ENCODE measurements at places on chromosomes 5 and 9.

DNA sequence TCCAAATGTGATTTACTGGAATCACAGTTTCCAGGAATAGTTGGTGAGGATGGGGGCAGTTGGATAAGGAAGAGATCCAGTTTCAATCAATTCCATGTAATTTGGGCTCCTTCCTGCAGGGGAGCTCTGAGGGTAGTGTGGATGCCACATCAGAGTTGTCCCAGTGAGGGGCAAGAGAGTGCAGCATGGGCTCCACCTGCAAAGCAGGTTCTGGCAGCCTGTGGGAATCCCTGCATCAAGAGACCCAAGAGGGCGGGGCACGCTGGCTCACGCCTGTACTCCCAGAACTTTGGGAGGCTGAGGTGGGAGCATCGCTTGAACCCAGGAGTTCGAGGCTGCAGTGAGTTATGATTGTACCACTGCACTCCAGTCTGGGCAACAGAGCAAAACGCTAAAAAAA lies 188.5 kb downstream of the CACNA1B start:
- DNase-seq: peak; percentile 64

- DNase-seq: no peak
These were observed 1.0 kb downstream of the CSNK1A1 start for GRCh38 chr5:149550268-149550583.

DNA sequence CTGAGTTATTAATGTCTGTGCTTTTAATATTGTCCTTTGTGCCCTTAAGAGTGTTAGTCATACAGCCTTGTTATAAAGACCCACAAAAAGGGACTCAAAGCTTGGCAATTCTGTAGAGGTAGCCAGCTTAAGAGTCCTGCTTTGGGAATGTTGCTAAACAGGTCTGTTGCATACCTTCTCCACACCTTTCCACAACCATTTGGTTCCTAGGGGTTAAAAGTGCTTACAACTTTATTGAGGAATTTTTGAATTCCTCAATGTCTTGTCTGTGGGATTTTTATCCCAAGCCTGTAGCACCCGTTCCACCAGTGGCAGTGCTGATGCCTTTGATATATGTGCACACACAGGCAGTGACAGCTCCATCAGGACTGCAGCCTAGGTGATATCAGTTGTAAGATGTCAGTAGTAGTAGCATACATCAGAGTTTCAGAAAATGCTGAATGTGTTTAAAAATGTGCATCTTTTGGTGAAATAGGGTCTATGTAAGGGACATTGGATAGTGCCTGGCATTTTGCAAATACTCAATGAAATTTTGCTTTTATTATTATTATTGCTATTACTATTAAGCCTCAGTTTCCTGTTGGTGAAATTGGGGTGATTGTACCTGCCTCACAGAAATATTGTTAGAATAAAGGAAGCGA lies 68.5 kb downstream of the WWC1 start:
- no peak for DNase-seq

GRCh38 chr5:179393078-179393477 lies 47.8 kb upstream of the ADAMTS2 start:
- DNase-seq: no peak

DNA sequence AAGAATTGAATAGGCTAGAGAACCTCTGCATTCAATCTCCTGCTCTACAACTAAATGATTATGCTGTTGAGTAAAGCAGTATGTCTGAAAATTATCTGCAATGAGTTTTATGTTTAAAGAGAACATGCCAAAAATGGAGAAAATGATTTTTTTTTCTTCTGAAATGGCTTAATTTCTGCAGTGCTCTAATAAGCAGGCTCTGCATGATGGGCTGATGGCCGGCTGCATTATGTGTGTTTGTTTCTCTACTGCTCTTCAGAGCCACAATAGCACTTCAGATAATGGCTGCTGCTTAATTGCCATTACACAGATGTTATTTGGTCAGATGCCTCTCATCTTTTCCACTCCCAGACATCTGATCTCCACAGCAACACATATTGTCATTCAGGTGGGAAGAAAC lies 286.4 kb upstream of the DMAC1 start:
- no peak for DNase-seq

GRCh38 chr5:66829826-66830225 lies 233.6 kb downstream of the MAST4 start:
- DNase-seq: no peak

DNA sequence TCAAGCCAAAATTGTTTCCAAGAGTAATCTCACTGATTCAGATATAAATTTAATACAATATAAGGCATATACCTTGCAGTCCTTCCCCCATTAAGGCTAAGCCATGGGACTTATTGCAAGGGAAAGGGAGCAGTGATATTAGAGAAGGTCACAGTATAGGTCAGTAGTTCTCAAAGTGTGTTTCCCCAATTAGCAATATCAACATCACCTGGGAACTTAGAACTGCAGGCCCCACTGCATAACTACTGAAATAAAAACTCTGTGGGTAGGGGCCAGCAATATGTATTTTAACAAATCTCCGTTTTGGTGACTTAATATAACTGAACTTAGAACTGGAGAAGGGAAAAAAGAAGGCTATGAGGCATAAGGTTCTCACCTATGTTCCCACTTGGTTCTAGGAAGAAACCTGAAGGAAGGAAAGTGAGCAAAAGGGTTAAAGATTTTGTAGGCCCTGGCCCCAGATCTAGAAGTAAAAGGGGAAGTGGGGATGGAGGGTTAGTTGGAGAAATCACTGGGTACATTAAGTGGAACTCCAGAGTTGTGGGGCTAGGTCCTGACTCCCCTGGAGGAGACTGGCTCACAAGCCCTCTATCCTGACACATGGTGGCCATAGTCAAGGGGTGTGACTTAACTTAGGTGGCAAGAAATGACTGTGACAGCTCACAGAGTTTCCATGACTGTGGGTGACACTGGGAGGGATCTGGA lies 40.7 kb downstream of the WDR36 start:
- DNase-seq: no peak

GRCh38 chr9:115164511-115164974 lies 46.6 kb upstream of the TNC start:
- peak; percentile 46 for DNase-seq

DNA sequence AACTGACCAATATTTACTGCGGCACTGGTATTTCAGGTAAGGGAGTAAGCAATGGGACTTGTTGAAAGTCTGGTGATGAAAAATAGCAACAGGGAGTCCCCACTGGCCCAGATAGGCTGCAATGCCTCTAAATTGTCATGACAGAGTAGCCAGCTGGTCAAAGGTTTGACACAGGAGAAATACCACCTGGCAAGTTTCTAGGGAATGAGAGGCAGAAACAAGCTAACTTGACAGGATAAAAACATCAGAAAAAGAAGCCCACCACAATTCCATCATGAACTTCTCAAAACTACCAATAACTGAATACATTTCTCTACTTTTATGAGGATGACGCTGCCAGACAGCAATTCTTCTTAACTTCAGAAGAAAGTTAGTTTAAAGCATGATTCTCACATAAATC lies 99.8 kb downstream of the STRBP start:
- DNase-seq: peak; percentile 11

GRCh38 chr5:141636413-141637122 lies at the start of the genes HDAC3 and RELL2:
Gene HDAC3, minus strand, starts transcription at chr5:141636849. Its CDS starts 59 bp downstream, at chr5:141636790.
Gene RELL2, plus strand, starts transcription at chr5:141636997. Its CDS starts 1,229 bp downstream, at chr5:141638226.
- peak; percentile 98 for DNase-seq

GRCh38 chr5:172562443-172562842 lies 78.6 kb upstream of the NEURL1B start:
- no peak for DNase-seq

- DNase-seq: no peak
These were observed 100.4 kb downstream of the FAM114A2 start for GRCh38 chr5:153938191-153938842.

DNA sequence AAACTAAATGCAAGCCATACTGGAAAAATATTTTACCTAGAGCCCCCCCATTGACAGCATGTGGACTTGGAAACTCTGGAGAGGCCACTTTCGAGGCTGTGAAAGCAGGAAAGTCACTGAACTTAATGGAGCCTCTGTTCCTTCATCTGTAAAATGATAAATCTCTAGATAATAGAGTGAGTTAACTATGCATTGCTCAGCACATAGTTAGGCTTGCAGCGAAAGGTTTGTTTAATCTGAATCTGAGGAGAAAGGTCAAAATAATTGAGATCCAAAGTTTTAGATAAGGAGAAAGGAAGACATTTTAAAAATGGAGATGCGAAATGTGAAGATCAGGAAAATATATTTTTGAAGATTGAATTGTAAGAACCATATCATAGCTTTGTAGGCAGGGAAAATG lies 4.6 kb downstream of the PCSK5 start:
- no peak for DNase-seq

GRCh38 chr5:118185018-118185417 lies 803.3 kb downstream of the DTWD2 start:
- no peak for DNase-seq

- DNase-seq: no peak
These were observed 28.5 kb downstream of the ZNF366 start for GRCh38 chr5:72478684-72479083.

- no peak for DNase-seq
These were observed 272.5 kb upstream of the IRX1 start for GRCh38 chr5:3323144-3323543.

DNA sequence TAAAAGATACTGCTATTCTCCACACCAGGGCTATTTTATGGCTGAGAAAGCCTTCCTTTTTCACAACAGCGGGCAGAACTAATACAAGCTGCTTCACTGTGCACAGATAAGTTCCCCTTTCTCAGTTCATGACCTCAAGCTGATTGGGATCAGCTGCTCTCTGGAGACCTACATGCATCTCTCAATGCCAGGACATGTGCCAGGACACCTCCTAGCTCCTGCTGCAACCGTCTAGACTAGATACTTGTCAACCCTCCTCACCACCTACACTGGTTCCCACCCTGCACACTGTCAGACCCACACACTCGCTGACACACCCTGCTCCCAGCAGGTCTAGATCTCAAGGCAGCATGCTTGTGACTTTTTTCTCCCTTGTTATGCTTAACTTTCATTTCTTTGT lies 39.8 kb downstream of the STARD4 start:
- DNase-seq: no peak

- DNase-seq: no peak
These were observed 50.2 kb upstream of the ASTN2 start for GRCh38 chr9:117464941-117465616.

DNA sequence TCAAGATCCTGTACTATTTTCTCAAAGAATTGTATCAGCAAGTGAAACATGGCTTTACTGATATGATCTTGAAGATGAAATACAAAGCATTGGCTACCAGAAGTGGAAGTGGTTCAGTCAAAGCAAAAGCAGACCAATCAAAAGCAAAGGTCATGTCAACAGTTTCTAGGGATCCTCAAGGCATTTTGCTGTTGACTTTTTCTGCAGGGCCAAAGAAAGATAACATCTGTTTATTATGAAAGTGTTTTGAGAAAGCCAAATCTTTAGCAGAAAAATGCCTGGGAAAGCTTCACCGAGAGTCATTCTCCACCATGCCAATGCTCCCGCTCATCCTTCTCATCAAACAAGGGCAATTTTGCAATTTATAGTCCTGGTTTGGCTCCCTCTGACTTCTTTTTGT lies 90.3 kb upstream of the ACO1 start:
- no peak for DNase-seq

DNA sequence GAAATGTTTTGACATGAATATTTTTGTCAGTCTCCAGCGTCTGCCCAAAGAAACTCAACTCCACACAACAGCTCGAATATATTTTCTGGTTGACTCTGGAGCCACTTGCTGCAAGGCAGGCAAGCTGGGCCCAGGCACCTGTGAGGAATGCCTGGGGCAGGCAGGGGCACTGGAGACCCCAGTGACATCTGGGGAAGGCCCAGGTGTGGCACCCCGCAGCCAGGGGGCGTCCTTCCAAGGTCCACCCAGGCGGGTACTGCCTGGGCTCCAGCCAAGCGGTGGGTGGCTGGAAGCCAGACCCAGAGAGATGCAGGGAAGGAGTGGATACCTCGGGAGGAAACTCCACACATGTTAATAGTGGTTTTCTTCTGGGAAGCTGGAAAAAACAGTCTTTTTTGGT lies 125.9 kb downstream of the PHF2 start:
- no peak for DNase-seq

- peak; percentile 87 for DNase-seq
These were observed at the start of gene MACROH2A1 for GRCh38 chr5:135398855-135399793. Gene MACROH2A1, minus strand, starts transcription at chr5:135399231. Its CDS starts 10,138 bp downstream, at chr5:135389093.

DNA sequence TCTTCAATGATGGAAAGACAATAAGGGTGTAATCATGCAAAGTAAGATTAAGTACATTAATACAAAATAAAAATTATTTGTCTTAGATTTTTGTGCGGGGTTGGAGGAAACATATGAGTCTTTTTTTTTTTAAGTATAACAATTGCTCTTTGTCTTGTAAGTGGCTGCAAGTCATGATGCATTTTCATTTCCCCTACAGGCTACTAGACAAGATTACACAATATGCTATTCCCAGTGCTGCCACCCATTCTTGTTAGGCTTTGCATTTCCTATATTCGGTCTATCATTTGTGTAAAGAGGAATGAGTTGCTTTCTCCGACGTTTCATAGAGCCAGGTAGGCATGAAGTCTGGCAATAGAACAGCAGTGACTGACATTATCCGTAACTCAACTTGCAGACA lies 294.2 kb upstream of the CYLC2 start:
- no peak for DNase-seq
